Left lung (tissue), 14 donors: ENCODE measurements at places on chromosomes 5 and 9.

DNA sequence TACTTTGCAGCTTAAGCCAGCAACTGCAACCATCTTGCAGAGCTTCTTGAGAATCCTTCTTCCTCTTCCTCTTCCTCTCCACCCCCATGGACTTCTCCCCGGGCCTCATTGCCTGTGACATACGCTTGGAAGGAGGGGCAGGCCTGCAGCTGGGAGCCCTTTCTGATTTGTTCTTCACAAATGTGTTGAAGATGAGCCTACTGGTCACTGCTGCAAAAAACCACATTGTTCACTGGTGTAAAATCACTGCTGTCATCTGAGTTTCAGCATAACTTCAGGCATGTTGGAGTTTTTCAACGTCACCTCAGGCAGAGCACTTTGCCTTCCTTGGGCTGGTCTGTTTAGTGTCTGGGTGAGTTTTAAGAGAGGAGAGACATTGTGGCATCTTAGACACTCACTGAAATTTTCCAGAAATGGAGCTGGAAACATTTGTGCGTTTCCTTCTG is 7.9 kb downstream of the TJP2 start:
- DNase-seq: no peak

- no peak for DNase-seq
These were observed 7.7 kb upstream of the CEP72 start for GRCh38 chr5:604391-604831.

DNA sequence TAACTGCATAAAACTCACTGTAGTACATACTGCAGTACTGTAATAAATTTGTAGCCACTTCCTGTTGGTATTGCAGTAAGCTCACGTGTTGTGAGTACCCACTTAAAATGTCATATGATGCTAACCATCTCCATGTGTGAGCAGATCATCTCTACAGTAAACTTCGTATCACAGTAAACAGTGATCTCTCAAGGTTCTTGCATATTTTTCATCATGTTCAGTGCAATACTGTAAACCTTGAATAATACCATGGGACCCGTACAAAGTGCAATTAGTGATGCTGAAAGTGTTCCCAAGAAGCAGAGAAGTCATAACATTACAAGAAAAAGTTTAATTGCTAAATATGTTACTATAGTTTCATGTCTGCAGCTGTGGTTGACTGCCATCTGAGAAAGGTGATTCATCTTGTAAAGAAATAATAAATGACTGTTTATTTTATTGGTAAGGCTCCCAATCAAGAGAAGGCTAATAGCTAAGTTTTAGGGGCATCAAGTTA is 253.8 kb upstream of the POU5F2 start:
- no peak for DNase-seq

- DNase-seq: no peak
These were observed 480.6 kb downstream of the NR2F1-AS1 start for GRCh38 chr5:93100428-93100827.

DNA sequence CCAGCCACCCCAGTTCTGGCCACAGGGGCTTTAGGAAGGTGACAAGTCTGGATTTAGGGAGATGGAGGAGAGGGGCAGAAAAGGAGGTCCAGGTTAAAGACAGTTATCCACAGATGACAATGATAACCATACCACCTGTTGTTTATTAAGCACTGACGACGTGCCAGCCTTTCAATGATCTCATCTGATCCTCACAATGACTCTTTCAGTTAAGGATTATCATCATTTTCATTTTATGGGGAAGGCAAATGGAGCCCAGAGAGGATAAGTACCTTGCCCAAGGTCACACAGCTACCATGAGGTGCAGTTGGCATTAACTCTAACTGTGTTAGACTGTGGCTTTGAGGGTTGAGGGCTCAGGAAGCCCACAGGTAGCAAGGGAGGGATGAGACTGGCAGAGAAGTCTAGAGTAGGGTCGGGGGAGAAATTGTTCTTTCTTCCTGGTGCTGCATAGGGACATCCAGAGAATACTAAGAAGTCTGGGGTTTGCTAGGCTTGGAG is 21.5 kb upstream of the JADE2 start:
- DNase-seq: no peak

DNA sequence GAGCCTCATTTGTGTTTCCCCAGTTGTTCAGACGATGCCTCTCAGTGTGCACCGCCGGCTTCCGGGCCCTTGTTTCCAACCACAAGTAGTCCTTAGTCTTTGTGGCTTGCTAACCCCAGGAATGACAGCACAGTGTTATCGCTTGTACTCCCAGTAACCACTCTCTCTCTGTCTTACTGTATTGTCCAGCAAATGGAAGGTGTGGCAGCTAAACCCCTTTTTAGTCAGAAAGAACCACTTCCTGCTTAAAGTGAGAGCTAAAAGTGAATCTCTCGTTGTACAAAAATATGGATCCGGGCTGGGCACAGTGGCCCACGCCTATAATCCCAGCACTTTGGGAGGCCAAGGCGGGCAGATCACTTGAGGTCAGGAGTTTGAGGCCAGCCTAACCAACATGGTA is 61.3 kb downstream of the ENC1 start:
- no peak for DNase-seq

DNA sequence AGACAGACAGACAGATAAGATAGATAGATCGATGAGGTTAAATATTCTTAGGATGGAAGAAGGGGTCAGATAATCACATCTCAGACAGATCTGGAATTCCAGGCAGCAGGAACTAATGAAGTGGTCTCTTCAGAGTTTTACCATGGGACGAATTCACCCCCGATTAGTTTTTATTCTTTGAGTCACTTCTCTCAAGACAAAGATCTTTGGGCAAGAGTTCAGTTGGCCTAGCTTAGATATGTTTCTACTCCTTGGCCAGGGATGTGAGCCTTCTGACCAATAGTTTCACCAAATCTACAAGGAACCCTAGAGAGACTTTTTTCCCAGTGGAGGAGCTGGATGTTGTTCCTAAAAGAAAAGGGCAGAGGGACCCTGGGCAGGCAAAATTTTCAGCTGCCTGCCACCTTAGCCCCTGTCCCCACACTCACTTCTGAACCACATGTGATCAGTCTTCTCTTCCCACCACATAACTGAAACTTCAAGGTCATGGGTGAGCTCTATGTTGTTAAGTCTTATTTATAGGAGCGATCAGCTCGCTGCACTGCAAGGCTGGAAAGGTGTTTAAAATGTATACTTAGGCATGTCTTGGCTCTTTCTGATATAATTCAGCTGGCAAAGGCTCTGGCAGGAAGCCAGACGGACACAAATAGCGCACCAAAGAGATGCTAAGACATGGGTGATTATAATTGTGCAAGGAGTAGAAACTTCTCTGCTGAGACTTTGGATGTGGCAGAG is 132.9 kb downstream of the PALM2AKAP2 start:
- DNase-seq: no peak

GRCh38 chr5:176157656-176158055 is 80.6 kb upstream of the SIMC1 start:
- no peak for DNase-seq

DNA sequence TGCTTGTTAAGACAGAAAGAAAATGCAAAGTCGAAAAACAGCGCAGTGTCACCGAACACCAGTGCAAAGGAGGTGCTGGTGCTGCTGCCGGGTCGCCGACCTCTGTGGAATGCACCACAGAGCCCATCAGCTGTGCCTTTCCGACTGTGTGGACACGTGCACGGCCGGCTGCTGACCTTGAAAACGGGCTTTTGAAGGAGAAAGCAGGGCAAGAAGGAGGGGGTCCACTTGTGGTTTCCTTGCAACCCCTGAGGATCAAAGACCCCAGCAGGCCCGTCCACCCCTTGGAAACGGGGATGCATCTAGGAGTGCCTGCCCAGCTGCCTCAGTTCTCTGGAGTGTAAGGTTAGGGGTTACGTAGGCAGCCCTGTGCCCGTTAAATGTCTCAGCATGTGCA is 6.2 kb upstream of the OLFM1 start:
- DNase-seq: no peak

- no peak for DNase-seq
These were observed 466.2 kb upstream of the PAPPA start for GRCh38 chr9:115687356-115687755.

GRCh38 chr9:37806271-37806670 is 5.7 kb downstream of the DCAF10 start:
- DNase-seq: no peak

GRCh38 chr5:163569284-163569683 is 63.9 kb downstream of the MAT2B start:
- no peak for DNase-seq

- no peak for DNase-seq
These were observed 21.3 kb downstream of the TBC1D9B start for GRCh38 chr5:179886190-179886911.

GRCh38 chr5:175873088-175873454 is 1.7 kb downstream of the CPLX2 start:
- DNase-seq: no peak

DNA sequence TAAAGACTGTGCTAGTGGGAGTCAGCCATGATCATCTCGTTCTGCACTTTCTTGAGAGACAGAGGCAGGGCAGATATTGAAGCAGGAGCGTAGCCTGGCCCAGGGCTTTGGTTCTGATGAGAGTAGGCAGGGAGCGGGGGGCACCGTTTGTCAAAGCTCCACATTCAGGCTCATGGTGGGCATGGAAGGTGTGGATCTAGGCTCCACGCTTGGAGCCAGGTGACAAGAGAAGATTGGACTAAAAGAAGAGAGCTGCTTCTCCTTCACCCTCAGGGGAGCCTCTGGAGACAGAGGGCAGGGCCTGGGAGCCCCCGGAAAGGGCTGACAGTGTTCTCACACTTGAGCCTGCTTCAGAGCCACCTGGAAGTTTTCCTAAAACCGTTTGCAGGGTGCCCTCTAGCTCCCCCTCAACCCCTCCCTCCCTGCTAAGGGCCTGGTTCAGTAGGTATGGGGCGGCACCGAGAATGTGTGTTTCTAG is 24.7 kb upstream of the FCN2 start:
- DNase-seq: no peak

DNA sequence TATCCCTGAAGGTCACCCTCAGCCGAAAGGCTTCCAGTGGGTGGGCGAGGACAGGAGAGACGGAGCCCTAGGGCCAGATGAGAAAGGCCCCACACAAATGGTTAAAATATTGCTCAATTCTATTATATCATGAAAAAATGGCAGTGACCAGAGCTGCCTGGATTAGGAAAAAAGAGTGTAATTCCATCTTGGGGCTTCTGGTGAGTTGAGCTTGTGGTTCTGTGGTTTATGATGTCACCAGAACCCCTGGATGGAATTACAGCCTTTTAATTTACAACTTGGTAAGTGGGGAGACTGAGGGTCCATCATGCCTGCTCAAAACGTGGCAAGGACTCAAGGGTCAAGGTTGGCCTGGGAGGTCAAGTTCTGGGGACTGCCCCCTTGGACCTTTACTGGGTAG is 55.5 kb upstream of the STC2 start:
- no peak for DNase-seq

DNA sequence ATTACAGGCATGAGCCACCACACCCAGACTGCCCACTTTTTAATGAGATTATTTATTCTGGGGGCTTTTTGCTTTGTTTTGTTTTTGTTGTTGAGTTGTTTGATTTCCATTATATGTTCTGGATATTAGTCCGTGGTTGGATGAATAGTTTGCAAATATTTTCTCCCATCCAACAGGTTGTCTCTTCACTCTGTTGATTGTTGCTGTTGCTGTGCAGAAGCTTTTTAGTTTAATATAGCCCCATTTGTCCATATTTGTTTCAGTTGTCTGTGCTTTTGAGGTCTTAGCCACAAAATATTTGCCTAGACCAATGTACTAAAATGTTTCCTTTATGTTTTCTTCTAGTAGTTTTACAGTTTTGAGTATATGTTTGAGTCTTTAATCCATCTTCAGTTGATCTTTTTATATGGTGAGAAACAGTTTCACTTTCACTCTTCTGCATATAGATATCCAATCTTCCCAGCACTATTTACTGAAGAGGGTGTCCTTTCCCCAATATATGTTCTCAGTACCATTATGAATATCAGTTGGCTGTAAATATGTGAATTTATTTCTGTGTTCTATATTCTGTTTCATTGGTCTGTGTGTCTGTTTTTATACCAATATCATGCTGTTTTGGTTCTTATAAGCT is 30.2 kb upstream of the TBCA start:
- no peak for DNase-seq

DNA sequence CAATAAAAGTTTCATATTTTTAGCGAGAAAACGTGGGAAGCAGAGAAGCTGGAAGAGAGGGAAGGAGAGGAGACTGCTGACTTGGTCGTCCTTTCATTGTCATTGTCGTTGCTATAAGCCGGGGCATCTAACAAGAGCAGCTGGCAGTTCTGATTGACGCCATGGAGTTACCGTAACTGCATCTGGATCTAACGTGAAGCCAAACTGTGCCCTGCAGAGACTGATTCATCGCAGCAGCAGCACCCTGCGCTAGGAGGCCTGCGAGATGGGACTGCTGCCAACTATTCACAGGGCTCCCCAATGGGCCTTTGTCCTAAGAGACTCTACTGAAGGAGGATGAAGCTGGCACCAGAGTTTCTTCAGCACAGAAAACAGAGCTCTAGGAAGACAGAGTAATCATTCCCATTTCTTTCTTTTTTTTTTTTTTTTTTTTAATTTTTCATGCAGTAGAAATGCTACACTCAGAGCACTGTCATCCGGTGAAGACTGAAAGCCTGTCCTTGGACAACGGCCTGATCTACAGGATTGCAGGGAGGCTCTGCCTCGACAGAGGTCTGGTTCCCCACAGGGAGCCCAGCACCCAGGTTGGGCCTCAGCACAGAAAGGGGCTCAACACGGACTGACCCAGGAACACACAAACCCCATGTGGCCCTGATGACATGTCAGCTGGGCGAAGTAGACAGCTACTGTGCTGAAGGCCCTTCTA is 47.8 kb downstream of the RETREG1 start:
- no peak for DNase-seq

GRCh38 chr5:127031863-127032232 is 1.5 kb upstream of the MARCHF3 start:
- DNase-seq: no peak

DNA sequence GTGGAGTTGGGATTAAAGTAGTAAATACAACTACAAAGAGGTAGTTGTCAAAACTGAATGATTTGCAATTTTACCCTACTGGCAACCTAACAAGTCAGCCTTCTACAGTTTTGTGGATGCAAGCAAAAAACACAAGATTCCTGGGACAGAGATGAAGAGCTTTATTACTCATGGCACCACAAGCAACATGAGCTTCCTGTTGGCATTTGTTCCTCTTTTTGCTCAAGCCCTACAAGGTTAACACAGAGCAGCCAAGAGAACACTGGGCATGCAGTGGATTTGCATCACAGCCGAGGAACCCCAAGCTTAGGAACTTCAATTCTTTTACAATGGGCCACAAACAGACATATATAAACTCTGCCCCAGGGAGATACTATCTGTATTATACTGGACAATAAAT is 28.8 kb upstream of the DMAC1 start:
- DNase-seq: no peak

- DNase-seq: no peak
These were observed 91.9 kb upstream of the PTPRD start for GRCh38 chr9:10704720-10705119.

- DNase-seq: no peak
These were observed 465.0 kb downstream of the DMRTA1 start for GRCh38 chr9:22911632-22912031.

GRCh38 chr5:147396070-147396823 is 113.6 kb downstream of the DPYSL3 start:
- no peak for DNase-seq

- DNase-seq: no peak
These were observed 240.0 kb downstream of the SMARCA2 start for GRCh38 chr9:2255128-2255527.
